Progenitor cell of endocrine pancreas (in vitro differentiated cells): ENCODE measurements at places on chromosomes 4 and X. TPM values are rescaled to one million over a fixed set of nuclear protein-coding genes. Genes with fewer than 3 reads are reported as not detected.
A peak's percentile ranks its signal among the peaks of the same experiment; 100 is the strongest.

GRCh38 chrX:12567857-12568256 lies 223.4 kb upstream of the PRPS2 start:
- no peak overlapping the region for H3K4me3 ChIP-seq
- H3K27ac ChIP-seq, result no peak overlapping the region
- no peak for DNase-seq
- H3K27me3 ChIP-seq, result no peaks in the 10 kb centered on the region
- no peaks in the 10 kb centered on the region for H3K36me3 ChIP-seq

DNA sequence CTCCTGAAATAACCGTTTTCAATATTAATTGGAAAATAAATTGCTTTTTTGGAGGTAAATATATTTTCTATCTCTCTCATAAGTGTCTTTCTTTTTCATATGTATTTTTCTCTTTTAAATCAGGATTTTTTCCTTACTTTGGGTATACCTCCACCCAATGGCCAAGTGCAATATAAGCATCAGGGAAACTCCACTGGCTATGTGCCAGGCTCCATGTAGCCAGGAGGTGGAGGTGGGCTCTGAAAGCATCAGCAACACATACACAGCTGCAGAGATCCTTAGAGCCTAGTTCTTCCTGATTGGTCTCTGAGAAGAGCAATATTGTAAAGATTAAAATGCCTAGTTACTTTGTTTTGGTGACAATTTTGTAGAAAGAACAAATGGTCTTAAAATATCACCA lies 3.4 kb downstream of the GABRA2 start:
- DNase-seq, result no peak
- H3K36me3 ChIP-seq, result no peaks in the 10 kb centered on the region
- H3K27me3 ChIP-seq, result peaks cover 67% of the 10 kb centered on the region

DNA sequence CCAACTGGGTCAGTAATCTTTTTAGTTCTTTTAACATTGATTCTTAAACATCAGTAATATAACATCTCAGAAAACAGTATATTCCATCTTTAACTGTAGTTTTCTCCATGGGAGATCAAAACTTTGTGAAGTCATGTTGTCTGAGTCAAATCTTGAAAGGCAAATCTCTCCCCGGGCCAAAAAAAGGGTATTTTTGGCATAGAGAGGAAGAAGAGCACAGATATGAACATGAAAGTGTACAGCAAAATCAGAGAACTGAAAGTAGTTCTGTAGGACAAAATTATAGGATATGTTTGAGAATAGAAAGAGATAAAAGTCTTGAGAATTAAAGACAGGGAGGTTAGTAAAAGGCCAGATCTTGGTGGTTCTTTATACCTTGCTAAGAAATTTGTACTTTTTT lies 176.4 kb upstream of the GYPA start:
- H3K4me1 ChIP-seq, result peaks cover 2% of the 10 kb centered on the region
- DNase-seq, result no peak
- H3K4me3 ChIP-seq, result no peak overlapping the region
- no peak overlapping the region for H3K27ac ChIP-seq
- peaks cover 4% of the 10 kb centered on the region for H3K36me3 ChIP-seq

The RGS12 gene
- total RNA-seq, result 102 and 106 TPM in 2 replicates

The MAGEC2 gene
- not detected in 2 replicates for total RNA-seq

- no peak overlapping the region for H3K27ac ChIP-seq
- no peak for DNase-seq
- H3K4me3 ChIP-seq, result no peak overlapping the region
- H3K27me3 ChIP-seq, result no peaks in the 10 kb centered on the region
- peaks cover 2% of the 10 kb centered on the region for H3K4me1 ChIP-seq
Measured at GRCh38 chr4:40152637-40153036, 44.2 kb upstream of the RHOH start.

DNA sequence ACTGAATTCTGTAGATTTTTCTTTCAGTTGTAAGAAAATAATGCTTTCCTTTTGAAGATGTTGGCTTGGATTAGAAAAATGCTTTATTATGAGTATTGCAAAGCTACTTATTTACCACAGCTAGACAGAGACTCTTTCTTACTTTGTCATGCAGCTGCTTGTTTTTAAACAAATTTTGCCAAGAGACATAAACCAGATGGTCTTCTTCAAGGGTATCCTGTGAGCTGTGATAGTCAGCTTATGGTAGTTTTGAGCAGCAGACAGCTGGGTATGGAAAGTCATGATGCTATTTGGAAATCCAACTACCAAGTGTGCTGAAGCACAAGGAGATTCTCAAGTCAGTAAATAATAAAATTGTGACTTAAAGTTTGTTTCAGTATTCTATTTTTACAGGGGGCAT lies 941.5 kb downstream of the DMD start:
- no peak overlapping the region for H3K4me3 ChIP-seq
- H3K27ac ChIP-seq, result no peak overlapping the region
- no peaks in the 10 kb centered on the region for H3K36me3 ChIP-seq
- no peaks in the 10 kb centered on the region for H3K27me3 ChIP-seq

The CASP3 gene
- total RNA-seq, result 29.6 and 33.9 TPM in 2 replicates

GRCh38 chr4:121376556-121376955 lies 4.3 kb downstream of the QRFPR start:
- no peak overlapping the region for H3K4me3 ChIP-seq
- no peaks in the 10 kb centered on the region for H3K36me3 ChIP-seq
- peaks cover 4% of the 10 kb centered on the region for H3K4me1 ChIP-seq
- DNase-seq, result no peak

The STBD1 gene
- 1.9 TPM in 2 replicates for total RNA-seq

The RASL11B gene
- total RNA-seq, result 9.3 and 9.7 TPM in 2 replicates

DNA sequence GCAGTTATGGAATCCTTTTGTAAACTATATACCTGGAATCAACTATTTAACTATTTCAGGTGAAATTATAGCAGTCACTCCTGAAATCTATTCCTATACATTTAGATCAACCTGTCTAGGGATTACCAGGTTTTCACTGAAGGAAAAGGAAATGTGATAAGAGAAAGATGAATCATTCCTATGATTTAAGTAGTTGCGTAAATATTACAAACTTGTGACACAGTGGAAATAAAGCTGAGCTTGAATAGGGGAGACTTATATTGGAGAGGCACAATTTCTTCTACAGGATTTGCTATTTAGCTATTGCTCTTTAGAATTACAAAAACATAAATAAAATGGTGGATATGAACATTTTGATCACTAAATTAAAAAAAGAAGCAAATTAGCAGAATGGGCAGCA lies 284.1 kb upstream of the EPHA5 start:
- no peak overlapping the region for H3K27ac ChIP-seq
- no peaks in the 10 kb centered on the region for H3K27me3 ChIP-seq
- no peak overlapping the region for H3K4me3 ChIP-seq
- no peak for DNase-seq
- H3K36me3 ChIP-seq, result no peaks in the 10 kb centered on the region

DNA sequence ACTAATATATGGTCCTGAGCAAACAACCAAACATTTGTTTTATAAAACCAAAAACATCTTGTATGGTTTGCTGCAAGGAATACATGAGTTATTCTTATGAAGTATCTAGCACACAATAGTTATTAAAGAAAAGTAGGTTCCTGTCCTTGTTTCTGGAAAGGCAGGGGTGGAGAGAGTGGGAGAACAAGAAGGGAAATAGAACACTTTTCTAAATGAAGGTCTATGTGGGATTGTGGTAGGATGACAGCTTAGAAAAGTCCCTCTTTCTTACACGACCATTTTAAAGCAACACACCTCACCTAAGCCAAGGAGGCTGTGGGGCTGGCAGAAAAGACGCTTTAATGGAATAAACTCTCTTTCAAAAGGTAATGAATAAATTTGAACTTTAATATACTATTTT lies 164.6 kb downstream of the ARAP2 start:
- no peak overlapping the region for H3K4me3 ChIP-seq
- H3K27ac ChIP-seq, result no peak overlapping the region
- no peaks in the 10 kb centered on the region for H3K36me3 ChIP-seq
- H3K27me3 ChIP-seq, result no peaks in the 10 kb centered on the region
- H3K4me1 ChIP-seq, result no peaks in the 10 kb centered on the region

DNA sequence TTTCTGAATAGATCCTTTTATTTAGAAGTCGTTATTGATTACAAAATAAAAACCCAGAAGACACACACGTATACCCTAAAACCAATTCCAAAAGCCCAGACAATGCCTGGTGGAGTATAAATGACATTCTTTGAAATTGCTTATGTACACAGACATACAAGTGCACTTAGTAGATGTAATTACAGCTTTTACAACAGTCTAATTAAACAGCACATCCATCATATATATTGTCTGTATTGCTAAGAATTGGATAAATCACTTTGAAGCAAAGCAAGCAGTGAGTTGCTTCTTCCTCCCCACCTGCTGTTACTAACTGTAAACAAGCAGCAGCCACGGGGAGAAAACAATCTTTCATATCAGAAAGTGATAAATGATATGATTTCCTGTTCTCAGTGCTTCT lies 645.7 kb downstream of the TLL1 start:
- no peak overlapping the region for H3K27ac ChIP-seq
- H3K36me3 ChIP-seq, result no peaks in the 10 kb centered on the region
- H3K4me1 ChIP-seq, result no peaks in the 10 kb centered on the region
- DNase-seq, result no peak
- no peaks in the 10 kb centered on the region for H3K27me3 ChIP-seq

- no peaks in the 10 kb centered on the region for H3K27me3 ChIP-seq
- no peak overlapping the region for H3K27ac ChIP-seq
- no peak overlapping the region for H3K4me3 ChIP-seq
- no peaks in the 10 kb centered on the region for H3K4me1 ChIP-seq
Measured at GRCh38 chrX:23396263-23396662, 61.6 kb downstream of the PTCHD1 start.

DNA sequence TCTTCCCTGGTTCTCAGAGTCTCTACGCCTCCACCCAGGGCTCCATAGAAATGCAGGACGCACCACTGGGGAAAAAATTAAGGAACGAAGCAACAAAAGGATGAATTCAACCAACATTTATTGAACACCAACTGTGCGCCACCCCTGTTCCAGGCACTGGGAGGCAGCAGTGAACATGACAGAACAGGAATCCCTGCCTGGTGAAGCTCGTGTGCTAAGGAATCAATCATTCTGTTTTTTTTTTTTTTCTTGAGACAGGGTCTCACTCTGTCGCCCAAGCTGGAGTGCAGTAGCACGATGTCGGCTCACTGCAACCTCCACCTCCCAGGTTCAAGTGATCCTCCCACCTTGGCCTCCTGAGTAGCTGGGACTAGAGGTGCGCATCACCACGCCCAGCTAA lies 1.9 kb upstream of the FTSJ1 start:
- no peak for DNase-seq
- H3K4me3 ChIP-seq, result peak overlapping the region; percentile 51
- peaks cover 8% of the 10 kb centered on the region for H3K27me3 ChIP-seq
- H3K36me3 ChIP-seq, result peaks cover 4% of the 10 kb centered on the region
- H3K27ac ChIP-seq, result peak overlapping the region; percentile 63

GRCh38 chr4:103364083-103364482 lies 165.9 kb upstream of the CENPE start:
- no peak overlapping the region for H3K4me3 ChIP-seq
- H3K27ac ChIP-seq, result no peak overlapping the region

The MGAT4D gene
- not detected in 2 replicates for total RNA-seq

- no peaks in the 10 kb centered on the region for H3K27me3 ChIP-seq
- no peak overlapping the region for H3K27ac ChIP-seq
- DNase-seq, result no peak
- H3K36me3 ChIP-seq, result no peaks in the 10 kb centered on the region
Measured at GRCh38 chrX:36908801-36909675, 99.1 kb upstream of the FAM47C start.

DNA sequence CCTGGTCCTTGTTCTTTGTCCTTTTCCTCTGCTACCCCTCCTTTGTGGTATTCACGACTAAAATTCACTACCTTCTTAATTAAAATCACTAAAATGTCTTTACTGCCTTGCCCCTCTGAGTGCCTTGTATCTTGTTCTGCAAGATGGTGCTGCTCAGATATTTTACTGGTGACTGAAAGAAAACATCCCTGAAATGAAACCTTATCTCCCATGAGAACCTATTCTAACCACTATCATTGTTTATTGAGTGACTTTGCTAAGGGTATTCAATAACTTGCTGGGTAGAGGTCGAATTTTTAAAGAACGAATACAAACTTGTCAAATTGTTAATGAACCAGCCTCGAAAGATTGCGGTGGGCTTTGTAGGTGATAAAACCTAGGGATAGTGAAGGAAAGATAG lies 52.8 kb downstream of the SPRY1 start:
- no peak overlapping the region for H3K27ac ChIP-seq
- H3K4me1 ChIP-seq, result peaks cover 20% of the 10 kb centered on the region
- H3K36me3 ChIP-seq, result no peaks in the 10 kb centered on the region
- H3K4me3 ChIP-seq, result no peak overlapping the region

DNA sequence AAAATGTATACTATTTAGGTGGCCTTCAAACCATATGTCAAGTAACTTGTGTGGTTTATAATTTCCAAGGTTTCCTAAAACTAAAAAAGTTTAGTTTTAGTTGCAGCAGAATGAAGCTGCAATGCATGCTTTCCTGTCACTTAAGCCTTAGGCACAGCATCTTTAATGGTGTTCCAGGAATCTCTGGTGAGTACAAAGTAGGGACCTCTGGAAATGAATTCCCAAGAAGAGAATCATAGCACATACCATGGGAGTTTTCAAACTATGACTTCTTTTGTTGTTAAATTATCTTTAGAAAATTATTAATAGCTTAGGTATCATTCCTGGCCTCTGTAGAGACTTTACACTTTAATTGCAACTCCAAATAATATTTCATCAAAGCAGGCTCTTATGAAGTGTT lies 1005.9 kb upstream of the PABPC4L start:
- H3K27me3 ChIP-seq, result no peaks in the 10 kb centered on the region
- H3K4me3 ChIP-seq, result no peak overlapping the region
- no peaks in the 10 kb centered on the region for H3K36me3 ChIP-seq
- DNase-seq, result no peak
- peaks cover 5% of the 10 kb centered on the region for H3K4me1 ChIP-seq
- no peak overlapping the region for H3K27ac ChIP-seq

- H3K27ac ChIP-seq, result no peak overlapping the region
- H3K36me3 ChIP-seq, result no peaks in the 10 kb centered on the region
- no peak overlapping the region for H3K4me3 ChIP-seq
- no peak for DNase-seq
- no peaks in the 10 kb centered on the region for H3K4me1 ChIP-seq
- no peaks in the 10 kb centered on the region for H3K27me3 ChIP-seq
Measured at GRCh38 chr4:119010909-119011606, 122.4 kb downstream of the SYNPO2 start.

GRCh38 chr4:2412534-2412884 lies 5.9 kb downstream of the ZFYVE28 start:
- H3K4me3 ChIP-seq, result no peak overlapping the region
- H3K27me3 ChIP-seq, result peaks cover 73% of the 10 kb centered on the region
- DNase-seq, result no peak
- H3K4me1 ChIP-seq, result peaks cover 9% of the 10 kb centered on the region
- no peak overlapping the region for H3K27ac ChIP-seq

DNA sequence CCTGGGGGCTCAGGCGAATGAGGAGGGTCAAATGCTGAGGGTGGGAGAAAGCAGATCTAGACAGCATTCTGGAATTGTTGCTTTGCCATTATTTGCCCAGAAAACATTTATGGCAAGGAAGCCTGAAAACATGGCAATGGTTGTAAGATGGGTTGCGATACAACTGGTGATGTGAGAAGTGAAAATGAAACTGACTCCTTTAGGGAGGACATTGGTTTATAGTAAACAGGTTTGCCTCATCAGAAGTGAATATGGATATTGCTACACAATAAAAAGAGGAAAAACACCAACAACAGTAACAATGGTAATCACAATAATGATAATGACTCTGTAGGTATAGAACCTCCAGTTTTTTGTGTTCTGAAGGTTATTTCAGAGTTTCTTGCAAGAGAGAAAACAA lies 107.0 kb upstream of the TBC1D9 start:
- H3K36me3 ChIP-seq, result peaks cover 5% of the 10 kb centered on the region
- no peak overlapping the region for H3K4me3 ChIP-seq
- no peaks in the 10 kb centered on the region for H3K27me3 ChIP-seq
- H3K27ac ChIP-seq, result no peak overlapping the region
- DNase-seq, result no peak

GRCh38 chrX:11750046-11750445 lies 8.0 kb upstream of the MSL3 start:
- H3K4me3 ChIP-seq, result no peak overlapping the region
- DNase-seq, result no peak
- no peaks in the 10 kb centered on the region for H3K36me3 ChIP-seq
- H3K27me3 ChIP-seq, result peaks cover 18% of the 10 kb centered on the region
